Activated T-cell treated with anti-CD3 and anti-CD28 coated beads for 4 hours (primary cell): ENCODE measurements at places on chromosomes 4 and X.

DNA sequence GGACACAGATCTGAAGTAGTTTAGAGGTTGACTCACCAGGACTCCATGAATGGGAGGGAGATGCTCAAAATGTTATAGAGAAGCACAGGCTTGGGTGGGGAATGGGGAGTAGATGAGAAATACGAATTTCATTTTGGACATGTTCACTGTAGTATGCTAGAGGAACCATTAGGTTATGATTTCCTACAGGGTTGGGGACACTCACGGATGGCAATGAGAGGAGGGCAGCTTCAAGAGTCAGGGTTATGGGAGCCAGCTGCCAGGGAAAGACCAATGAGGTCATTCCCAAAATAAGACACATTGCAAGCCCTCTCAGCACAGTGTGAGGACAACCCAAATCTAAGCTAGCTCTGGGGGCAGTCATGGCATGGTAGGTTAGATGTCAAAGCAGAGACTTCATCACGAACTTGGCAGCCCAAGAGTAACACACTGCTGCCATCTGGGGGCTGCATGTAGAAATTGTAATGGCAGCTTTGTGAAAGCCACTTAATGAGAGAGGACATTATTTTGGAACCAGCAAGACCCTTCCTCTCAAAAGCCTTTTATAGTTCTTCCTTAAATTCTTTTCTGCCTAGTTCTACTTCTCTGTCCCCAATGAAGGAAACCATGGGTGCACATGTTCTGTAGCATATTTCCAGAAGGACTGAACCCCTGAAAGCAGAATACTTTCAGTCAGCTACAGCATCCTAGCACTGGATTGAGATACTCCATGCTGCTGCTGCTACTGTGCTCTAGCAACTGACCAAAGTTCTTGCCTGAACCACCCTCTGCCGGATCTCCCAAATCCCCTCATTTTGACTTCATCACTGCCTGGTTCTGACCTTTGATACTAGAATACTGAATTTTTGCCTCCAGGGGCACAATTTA, 16.2 kb upstream of the ZCCHC12 start:
- no peak for DNase-seq

GRCh38 chrX:113473418-113473817, 632.8 kb upstream of the AMOT start:
- no peak for DNase-seq

GRCh38 chr4:173532725-173533511, 2.9 kb upstream of the HAND2 start:
- no peak for DNase-seq

DNA sequence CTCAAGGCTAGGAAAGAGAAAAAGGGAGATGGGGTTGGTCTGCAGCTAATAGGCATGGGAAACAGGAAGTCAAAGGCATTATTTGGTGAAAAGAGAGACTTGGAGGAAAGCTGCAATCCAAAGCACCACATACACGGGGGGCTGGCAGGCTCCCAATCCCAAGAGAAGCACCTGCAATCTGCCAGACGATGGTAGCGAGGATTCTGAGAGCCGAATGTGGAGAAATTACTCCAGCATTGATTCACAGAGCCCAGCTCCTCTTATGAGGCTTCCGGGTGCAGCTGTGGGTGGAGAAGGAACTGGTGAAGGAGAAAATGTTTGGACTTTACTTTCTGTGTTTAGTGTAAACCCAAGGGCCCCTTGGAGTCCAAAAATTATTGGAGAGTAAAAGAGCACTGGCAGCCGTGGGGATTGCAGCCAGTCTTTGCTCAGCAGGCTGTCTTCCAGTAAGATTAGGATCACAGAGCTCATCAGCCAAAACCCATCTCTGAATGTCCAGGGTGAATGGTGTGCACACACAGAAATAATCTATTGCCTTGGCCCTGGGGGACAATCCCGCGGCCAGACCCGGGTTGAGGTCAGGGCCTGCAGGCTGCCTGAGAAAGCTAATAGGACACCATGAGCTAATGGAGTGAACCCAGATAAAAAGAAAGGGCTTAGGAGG, 197.6 kb downstream of the KIT start:
- no peak for DNase-seq

- no peak for DNase-seq
Measured at GRCh38 chr4:100805538-100805937, 287.7 kb upstream of the EMCN start.

DNA sequence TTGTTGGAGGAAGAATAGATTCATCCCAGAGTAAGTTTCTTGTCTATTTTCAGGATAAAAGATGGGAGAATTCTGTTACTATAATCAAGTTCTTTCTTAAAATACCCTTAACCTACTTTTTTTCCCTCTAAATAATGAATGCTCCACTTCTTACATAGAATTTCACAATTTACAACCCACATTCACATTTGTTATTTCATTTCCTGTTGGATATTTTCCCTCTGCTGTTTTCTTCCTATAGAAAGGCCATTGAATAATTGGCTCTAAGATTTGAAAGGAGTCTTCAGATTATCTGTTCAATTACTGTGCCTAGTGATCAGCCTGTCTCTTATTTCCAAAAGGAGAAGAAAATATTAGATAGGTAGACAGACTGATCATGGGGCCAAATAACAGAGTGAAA, 79.7 kb downstream of the CPE start:
- no peak for DNase-seq

DNA sequence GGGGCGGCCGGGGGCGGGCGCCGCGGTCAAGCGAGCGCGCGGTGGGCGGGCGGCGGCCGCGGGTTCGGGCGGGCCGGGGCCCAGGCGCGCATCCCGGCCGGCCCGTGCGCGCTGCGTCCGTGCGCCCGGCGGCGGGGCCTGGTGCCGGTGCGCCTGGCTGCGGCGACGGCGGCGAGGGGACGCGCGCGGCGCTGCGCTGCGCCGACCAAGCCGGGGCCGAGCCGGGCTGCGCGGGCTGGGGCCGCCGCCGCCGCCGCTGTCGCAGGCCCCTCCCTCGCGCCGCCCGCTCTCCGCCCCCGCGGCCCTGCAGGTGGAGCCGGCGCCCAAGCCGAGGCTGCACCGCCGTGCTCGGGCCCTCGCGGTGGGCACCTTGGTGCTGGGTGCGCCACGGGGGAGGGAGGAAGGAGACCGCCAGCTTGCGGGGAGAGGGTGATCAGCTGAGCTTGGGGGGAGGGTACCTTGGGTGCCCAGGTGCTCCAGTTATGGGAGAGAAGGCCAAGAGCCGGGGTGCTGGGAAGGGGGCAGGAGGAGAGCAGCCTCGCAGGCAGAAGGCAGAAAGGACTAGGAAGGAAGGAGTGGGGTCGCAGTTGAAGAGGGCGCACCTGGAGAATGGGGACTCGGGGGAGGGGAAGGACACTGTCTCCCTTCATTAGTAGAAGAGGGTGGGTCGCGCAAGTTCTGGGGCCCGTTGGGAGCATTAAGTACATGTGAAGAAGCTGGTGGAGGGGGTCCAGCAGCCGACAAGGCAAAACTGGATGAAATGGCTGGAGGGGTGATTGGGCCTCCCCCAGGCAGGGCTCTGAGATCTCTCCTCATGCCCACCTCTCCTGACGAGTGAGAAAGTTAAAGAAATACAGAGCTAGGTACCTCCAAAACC, at the start of gene PPP2R2C:
Gene PPP2R2C, minus strand, starts transcription at position 228 of the 877 bp plus-strand sequence. CDS start 385 bp downstream, outside the sequence.
- no peak for DNase-seq

DNA sequence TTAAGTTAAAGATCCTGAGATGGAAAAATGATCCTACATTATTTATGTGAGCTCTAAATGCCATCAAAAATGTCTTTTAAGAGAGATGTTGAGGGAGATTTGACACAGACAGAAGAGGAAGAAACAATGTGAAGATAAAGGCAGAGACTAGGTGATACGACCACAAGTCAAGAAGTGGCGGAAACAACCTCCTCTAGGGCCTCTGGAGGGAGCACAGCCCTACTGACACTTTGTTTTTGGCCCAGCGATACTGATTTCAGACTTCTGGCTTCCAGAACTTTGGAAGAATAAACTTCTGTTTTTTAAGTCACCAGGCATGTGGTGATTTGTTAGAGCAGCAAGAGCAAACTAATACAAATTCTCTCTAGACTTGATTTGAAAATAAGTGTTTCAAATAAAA, 1216.1 kb downstream of the FSTL5 start:
- no peak for DNase-seq

- no peak for DNase-seq
Measured at GRCh38 chrX:122625239-122625638, 558.8 kb upstream of the GRIA3 start.

DNA sequence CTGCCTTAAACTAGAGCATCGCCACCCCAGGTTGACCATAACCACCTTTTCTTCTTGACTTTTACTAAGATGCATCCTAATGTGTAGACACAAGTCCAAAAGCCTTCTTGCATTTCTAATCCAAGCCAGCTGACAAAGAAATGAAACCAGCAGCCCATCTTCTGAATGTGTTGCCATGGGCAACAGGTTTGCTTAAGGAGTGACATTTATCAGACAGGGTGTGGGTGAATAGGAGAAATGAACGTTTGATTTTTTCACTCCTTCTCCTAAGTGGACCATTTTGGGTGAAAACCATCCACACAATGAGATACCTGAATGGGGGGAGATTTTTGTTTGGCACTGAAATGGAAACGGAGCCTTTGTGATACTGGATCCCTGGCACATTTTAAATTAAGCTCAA, 72.7 kb upstream of the C4orf50 start:
- DNase-seq: no peak

DNA sequence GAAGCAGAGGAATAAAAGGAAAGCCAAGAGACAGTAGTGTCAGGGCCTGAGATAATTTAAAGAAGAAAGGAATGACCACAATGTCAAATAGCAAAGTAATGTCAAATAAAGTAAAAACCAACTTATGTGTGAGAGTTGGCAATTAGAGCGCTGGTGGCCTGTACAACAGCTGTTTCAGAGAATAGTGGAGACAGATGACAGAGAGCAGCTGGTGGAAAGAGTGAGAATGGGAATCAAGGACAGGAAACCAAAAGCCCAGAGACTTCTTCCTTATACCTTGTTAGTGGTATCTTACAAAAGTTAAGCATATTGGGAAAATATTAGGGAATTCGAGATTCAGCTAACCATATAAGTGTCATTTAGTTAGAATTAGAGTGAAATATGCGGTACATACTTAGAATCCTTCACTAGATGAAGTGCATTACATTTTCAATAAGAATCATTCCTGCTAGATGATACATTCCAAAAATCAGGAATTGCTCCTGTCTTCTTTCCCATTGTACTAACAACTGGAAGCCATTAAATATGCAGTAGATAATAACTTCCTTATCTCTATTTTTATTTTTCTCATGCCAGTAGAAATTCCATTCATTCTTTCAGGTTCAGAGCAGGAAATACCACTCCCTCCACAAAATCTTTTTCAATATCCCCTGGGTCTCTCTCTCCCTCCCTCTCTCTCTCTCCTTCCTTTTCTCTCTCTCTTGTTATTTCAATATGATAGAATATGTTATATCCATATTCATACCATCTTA, 525.4 kb downstream of the CENPC start:
- DNase-seq: no peak

DNA sequence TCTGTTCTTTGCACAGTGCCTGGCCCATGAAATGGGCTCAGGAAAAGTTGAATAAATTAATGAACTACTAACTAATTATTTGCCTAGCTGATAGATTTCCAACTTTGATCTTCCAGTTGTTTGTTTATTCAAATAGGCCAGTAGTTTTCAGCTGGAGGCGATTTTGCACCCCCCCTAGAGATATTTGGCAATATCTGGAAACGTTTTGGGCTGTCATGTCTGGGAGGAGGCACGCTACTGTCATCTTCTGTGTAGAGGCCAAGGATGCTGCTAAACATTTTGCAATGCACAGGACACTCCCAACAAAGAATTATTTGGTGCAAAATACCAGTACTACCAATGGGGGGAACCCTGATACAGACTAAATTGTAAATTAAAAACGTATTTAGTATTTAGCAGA, 81.9 kb downstream of the VCX2 start:
- DNase-seq: no peak

DNA sequence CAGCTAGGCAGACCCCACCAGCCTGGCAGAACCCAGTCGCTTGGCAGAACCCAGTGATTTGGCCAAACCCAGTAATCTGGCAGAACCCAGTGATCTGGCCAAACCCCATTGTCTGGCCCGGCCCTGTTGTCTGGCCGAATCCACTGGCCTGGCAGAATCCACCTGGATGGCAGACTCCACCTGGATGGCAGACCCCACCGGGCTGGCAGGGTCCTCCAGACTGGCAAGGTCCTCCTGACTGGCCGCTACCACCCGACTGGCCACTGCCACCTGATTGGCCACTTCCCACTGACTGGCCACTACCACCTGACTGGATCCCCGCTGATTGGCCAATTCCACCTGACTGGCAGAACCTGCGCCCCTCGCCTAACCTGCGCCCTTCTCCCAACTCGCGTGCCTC, 3.2 kb downstream of the MAGED1 start:
- no peak for DNase-seq

- DNase-seq: no peak
Measured at GRCh38 chrX:24241822-24242648, 71.8 kb downstream of the SUPT20HL2 start.

GRCh38 chrX:42128020-42128419, 204.7 kb upstream of the CASK start:
- no peak for DNase-seq

GRCh38 chr4:142660728-142661127, 185.4 kb downstream of the INPP4B start:
- DNase-seq: no peak

GRCh38 chr4:47641755-47642154, 156.7 kb downstream of the ATP10D start:
- no peak for DNase-seq

DNA sequence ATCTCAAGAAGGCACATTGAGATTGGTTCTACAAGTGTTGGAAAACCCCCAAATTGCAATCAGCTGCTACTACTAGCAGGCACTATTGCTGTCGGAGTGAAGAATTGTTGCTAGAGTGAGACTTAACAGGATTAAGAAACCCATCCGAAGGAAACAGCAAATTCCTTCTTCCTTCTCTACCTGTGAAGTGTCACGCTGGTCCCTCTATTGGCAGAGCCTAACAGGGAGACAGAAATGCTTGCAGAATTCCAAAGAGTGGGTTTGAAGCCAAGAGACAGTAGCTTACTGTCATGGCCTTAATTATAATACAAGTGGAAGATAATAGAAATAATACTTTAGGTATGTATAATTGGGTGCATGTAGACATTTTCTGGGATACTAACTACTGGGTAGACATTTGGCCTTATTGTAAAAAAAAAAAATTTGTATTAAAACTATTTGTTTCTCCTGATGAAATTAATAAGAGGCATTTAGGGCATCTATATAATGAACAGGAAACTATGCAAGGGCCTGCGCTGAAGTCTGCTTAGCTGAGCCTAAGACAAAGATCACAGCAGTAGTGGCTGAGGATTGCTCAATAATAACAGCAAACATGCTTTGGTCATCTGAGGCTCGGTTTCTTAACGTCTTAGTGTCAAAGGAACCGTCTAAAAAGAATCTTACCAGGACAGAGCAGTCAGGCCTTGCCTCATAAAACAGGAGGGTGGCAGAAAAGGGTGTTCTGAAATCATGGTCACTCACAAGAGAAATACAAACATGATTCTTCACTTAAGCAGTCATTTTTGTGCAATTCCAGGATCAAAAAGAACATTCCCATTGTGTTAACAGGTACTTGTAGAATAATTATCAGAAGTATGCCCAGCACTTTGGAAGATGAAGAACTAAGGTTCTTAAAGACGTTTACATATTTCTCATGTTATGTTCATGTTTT, 40.8 kb downstream of the FAM241A start:
- DNase-seq: no peak
